ENCODE measurements at places on chromosomes 4 and X.

GRCh38 chr4:113987382-113987941 is 8.0 kb upstream of the ARSJ start:
- H3K36me3 ChIP-seq = no peaks in the 10 kb centered on the region
- DNase-seq = no peak
- H3K27me3 ChIP-seq = no peaks in the 10 kb centered on the region
- H3K4me1 ChIP-seq = no peaks in the 10 kb centered on the region
- H3K27ac ChIP-seq = no peak overlapping the region
- no peak overlapping the region for H3K4me3 ChIP-seq

GRCh38 chr4:110106931-110107296 is 91.5 kb downstream of the ELOVL6 start:
- H3K4me3 ChIP-seq = no peak overlapping the region
- DNase-seq = no peak
- peaks cover 3% of the 10 kb centered on the region for H3K36me3 ChIP-seq

- H3K4me3 ChIP-seq = no peak overlapping the region
- no peak for DNase-seq
- no peaks in the 10 kb centered on the region for H3K36me3 ChIP-seq
- no peaks in the 10 kb centered on the region for H3K4me1 ChIP-seq
- no peaks in the 10 kb centered on the region for H3K27me3 ChIP-seq
- no peak overlapping the region for H3K27ac ChIP-seq
These were observed 31.1 kb downstream of the NHSL2 start for GRCh38 chrX:71941776-71942175.

DNA sequence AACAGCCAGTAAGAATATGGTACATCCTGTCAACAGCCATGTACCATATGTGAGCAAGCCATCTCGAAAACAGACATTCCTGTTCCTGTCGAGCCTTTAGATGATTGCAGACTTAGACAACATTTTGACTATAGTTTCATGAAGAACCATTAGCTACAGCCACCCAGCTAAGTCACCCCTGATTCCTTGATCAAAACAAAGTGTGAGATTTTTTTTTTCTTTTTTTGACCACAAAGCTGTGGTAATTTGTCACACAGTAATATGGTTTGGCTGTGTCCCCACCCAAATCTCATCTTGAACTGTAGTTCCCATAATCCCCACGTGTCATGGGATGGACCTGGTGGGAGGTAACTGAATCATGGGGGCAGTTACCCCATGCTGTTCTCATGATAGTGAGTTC is 15.2 kb upstream of the HADH start:
- no peaks in the 10 kb centered on the region for H3K4me1 ChIP-seq
- H3K27me3 ChIP-seq = no peaks in the 10 kb centered on the region
- no peak overlapping the region for H3K27ac ChIP-seq
- no peak overlapping the region for H3K4me3 ChIP-seq
- no peaks in the 10 kb centered on the region for H3K36me3 ChIP-seq
- no peak for DNase-seq

- DNase-seq = no peak
- H3K27ac ChIP-seq = no peak overlapping the region
- no peaks in the 10 kb centered on the region for H3K36me3 ChIP-seq
These were observed 439.2 kb upstream of the FAM47C start for GRCh38 chrX:36568946-36569345.

- no peaks in the 10 kb centered on the region for H3K27me3 ChIP-seq
- H3K36me3 ChIP-seq = no peaks in the 10 kb centered on the region
- H3K4me1 ChIP-seq = no peaks in the 10 kb centered on the region
These were observed 116.9 kb upstream of the GABRA2 start for GRCh38 chr4:46506876-46507275.

DNA sequence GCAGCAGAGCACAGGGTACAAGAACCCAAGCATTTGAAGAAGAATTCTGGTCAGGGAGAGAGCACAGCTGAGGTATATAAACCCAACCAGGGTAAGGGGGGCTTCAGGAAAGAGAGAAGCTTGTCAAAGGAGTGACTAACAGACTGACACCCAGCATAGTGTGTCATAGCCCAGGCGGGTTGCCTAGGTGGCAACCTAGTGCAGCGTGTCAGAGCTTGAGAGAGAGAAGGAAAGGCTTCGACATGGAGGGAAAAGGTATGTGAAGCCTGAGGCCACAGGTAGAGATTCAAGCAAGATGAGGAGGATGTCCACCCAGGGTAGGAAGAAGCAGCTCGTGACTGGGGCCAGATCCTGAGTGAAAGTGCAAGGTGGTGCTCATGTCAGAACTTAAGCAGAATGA is 8.5 kb upstream of the ANTXR2 start:
- H3K36me3 ChIP-seq = no peaks in the 10 kb centered on the region
- H3K27ac ChIP-seq = no peak overlapping the region
- H3K27me3 ChIP-seq = no peaks in the 10 kb centered on the region
- H3K4me3 ChIP-seq = no peak overlapping the region

DNA sequence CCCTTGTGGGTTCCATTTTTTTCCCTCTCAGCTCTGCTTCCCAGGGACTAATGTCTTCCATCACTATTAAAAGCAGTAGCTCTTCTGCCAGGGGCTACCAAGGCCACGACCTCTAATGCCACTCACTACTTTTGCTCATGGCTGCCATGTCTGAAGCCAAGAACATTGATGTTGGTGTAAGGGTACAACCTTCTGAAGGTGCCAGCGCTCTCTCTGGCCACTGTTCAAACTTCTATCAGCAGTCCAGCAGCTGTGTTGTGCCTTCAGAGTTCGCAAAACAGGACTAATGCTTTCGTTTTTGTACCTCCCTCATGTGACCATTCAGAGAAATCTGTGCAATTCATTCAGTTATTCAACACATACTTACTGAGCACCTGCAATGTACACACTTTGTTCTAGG is 121.5 kb upstream of the ENPEP start:
- H3K27me3 ChIP-seq = no peaks in the 10 kb centered on the region
- no peaks in the 10 kb centered on the region for H3K36me3 ChIP-seq
- H3K4me1 ChIP-seq = no peaks in the 10 kb centered on the region
- H3K27ac ChIP-seq = no peak overlapping the region
- no peak for DNase-seq

DNA sequence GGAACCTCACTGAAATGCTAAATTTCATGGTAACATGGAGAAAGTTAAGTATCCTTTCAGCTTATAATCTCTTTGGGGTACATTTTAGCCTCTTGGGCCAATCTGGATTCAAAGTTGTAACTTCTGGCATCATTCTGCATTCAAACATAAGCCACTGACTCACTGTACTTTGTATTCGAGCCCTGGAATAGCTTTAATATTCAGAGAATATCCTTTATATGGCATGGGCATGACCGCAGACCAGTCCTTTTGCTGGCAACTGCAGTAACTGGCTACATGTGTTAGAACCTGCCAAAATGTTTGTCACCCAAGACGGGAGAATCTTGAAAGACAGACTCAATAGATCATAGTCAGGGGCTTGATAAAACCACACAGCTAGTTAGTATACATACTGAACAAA is 3.3 kb downstream of the GASK1B start:
- H3K27me3 ChIP-seq = no peaks in the 10 kb centered on the region
- DNase-seq = no peak
- H3K4me3 ChIP-seq = no peak overlapping the region
- H3K36me3 ChIP-seq = no peaks in the 10 kb centered on the region
- H3K27ac ChIP-seq = no peak overlapping the region
- H3K4me1 ChIP-seq = no peaks in the 10 kb centered on the region

- H3K36me3 ChIP-seq = no peaks in the 10 kb centered on the region
- H3K4me1 ChIP-seq = no peaks in the 10 kb centered on the region
- H3K27me3 ChIP-seq = no peaks in the 10 kb centered on the region
- H3K27ac ChIP-seq = no peak overlapping the region
- H3K4me3 ChIP-seq = no peak overlapping the region
These were observed 22.8 kb downstream of the MFAP3L start for GRCh38 chr4:170003071-170004070.

- H3K36me3 ChIP-seq = no peaks in the 10 kb centered on the region
- H3K27ac ChIP-seq = no peak overlapping the region
- H3K4me1 ChIP-seq = no peaks in the 10 kb centered on the region
- H3K27me3 ChIP-seq = no peaks in the 10 kb centered on the region
These were observed 719.5 kb downstream of the TRIML1 start for GRCh38 chr4:188858696-188859095.

- DNase-seq = no peak
- no peak overlapping the region for H3K27ac ChIP-seq
- H3K36me3 ChIP-seq = no peaks in the 10 kb centered on the region
- H3K4me3 ChIP-seq = no peak overlapping the region
These were observed 62.8 kb upstream of the NKX1-1 start for GRCh38 chr4:1469043-1469442.

DNA sequence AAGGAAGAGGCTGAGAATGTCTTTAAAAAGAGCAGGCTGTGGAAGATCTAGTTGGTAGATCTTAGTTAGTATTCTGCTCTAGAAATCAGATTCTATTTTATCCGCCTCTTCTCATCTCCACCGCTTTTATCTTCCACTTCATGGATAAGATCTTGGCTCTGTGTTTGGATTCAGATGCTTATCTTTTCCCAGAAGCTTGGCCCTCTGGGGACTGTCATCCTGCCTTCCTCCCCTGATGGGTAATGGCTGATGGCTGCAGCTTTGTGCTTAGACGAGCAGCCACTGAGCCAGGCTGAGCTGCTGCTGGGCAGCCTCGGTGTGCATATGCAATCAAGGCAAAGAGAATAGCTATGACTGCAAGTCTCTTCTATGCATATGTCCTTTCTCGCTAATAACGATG is 23.5 kb downstream of the TRIML1 start:
- DNase-seq = no peak
- no peak overlapping the region for H3K27ac ChIP-seq
- no peaks in the 10 kb centered on the region for H3K27me3 ChIP-seq
- no peaks in the 10 kb centered on the region for H3K4me1 ChIP-seq
- H3K4me3 ChIP-seq = no peak overlapping the region

GRCh38 chr4:38233727-38234480 is 273.7 kb downstream of the PTTG2 start:
- H3K4me3 ChIP-seq = no peak overlapping the region
- H3K27ac ChIP-seq = no peak overlapping the region
- DNase-seq = no peak
- H3K27me3 ChIP-seq = no peaks in the 10 kb centered on the region
- H3K36me3 ChIP-seq = no peaks in the 10 kb centered on the region

DNA sequence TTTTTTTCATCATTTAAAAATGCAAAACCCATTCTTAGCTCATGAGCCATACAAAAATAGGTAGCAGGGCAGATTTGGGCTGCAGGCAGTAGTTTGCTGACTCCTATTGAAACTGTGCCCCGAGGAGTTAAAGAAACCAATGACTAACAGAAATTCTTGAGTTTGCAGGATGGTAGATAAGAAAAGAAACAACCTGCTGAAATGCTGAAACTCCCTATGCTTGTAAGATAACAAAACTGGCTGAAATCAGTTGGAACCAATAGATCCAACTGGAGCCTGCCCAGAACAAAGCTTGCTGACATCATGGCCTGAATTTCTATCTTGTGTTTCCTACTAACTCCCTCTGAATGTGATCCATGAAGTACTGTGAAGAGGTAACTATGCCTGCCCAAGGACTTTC is 68.6 kb downstream of the ANOS1 start:
- H3K4me3 ChIP-seq = no peak overlapping the region
- H3K36me3 ChIP-seq = no peaks in the 10 kb centered on the region
- no peak for DNase-seq
- no peak overlapping the region for H3K27ac ChIP-seq
- H3K27me3 ChIP-seq = no peaks in the 10 kb centered on the region

DNA sequence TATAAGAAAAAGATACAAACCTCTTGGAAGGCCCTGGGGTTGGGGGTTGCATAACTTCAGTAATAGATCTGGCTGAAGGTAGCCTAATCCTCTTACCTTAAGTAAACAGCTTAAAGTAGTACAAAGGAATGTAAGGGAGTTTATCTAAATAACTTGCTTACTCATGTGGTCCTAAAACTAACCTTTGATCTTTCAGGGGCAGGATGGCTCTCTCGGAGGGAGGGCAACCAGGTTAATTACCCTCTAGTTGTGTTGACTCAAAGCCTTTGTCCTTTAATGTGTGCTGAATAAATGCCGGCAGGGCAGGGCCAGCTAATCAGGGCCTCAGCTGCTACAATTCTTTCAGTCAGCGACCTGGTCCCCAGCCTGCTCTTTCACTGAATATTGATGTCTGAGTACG is 822.0 kb upstream of the SLIT2 start:
- DNase-seq = no peak
- H3K36me3 ChIP-seq = no peaks in the 10 kb centered on the region
- H3K27me3 ChIP-seq = no peaks in the 10 kb centered on the region
- H3K27ac ChIP-seq = no peak overlapping the region

- H3K4me3 ChIP-seq = no peak overlapping the region
- no peak overlapping the region for H3K27ac ChIP-seq
- DNase-seq = no peak
- H3K27me3 ChIP-seq = no peaks in the 10 kb centered on the region
- H3K36me3 ChIP-seq = no peaks in the 10 kb centered on the region
These were observed 186.9 kb downstream of the DCHS2 start for GRCh38 chr4:154304679-154305078.

DNA sequence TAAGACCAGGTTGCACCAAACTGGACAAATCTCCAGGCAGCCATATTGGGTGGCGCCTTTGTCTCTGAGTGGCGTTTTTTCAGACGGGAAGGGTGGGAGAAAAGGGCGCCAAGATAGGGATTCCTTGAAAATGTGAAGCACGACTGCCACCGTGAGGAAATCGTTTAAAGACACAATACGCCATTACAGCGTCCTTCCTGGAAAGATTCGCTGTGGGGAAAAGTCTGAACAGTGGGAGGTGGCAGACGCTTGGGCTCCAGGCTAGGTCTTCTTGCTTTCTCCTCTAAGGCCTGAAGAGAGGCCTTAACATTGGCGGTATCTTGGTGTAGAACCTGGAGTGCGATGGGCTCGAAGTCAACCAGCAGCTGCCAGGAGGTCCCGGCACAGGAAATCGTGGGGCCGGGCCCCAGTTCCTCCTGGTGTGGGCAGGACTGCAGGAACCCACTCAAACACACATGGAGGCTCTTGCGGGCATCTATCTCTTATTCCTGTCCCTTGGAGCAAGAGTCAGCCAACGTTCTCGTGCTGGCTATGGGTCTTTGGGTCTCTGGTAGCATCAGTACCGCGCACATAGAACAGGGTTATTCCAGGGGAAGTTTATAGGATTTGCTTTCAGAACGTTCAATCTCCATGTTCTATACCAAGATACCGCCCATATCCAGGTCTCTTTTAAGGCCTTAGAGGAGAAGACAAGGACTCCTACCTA is 208.8 kb downstream of the OR13H1 start:
- H3K4me3 ChIP-seq = no peak overlapping the region
- no peaks in the 10 kb centered on the region for H3K27me3 ChIP-seq
- DNase-seq = no peak
- H3K36me3 ChIP-seq = no peaks in the 10 kb centered on the region
- no peak overlapping the region for H3K27ac ChIP-seq
- H3K4me1 ChIP-seq = peaks cover 10% of the 10 kb centered on the region

- no peaks in the 10 kb centered on the region for H3K4me1 ChIP-seq
- H3K36me3 ChIP-seq = no peaks in the 10 kb centered on the region
- H3K27ac ChIP-seq = no peak overlapping the region
- no peak overlapping the region for H3K4me3 ChIP-seq
These were observed 62.2 kb upstream of the FAM241A start for GRCh38 chr4:112082954-112083586.

DNA sequence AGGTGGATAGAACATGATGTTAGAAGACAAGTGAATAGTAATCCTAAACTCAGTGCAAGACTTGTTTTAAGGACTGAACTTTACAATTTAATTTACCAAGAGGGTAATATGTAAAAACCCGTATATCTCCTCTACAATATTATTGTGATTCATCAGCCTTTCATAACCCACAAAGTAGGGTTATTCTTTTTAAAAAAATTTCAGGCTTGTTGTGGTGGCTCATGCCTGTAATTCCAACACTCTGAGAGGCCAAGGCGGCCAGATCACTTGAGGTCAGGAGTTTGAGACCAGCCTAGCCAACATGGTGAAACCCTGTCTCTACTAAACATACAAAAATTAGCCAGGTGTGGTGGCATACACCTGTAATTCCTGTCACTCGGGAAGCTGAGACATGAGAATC is 7.2 kb downstream of the IBSP start:
- H3K36me3 ChIP-seq = no peaks in the 10 kb centered on the region
- H3K27ac ChIP-seq = no peak overlapping the region
- no peaks in the 10 kb centered on the region for H3K27me3 ChIP-seq
